Lung microvascular endothelial cell (primary cell): ENCODE measurements at places on chromosomes 7 and 10. TPM values are rescaled to one million over a fixed set of nuclear protein-coding genes. Genes with fewer than 3 reads are reported as not detected.

SEPHS1 gene
- 29.0 and 35.1 TPM in 2 replicates for total RNA-seq

INA gene
- under 0.01 TPM in 2 replicates for total RNA-seq

TMUB1 gene
- 13.1 and 16.9 TPM in 2 replicates for total RNA-seq

CTAGE4 gene
- total RNA-seq: not detected in 2 replicates

LRRC4 gene
- total RNA-seq: 0.20 and 0.65 TPM in 2 replicates

PPP3CB gene
- total RNA-seq: 6.3 and 7.9 TPM in 2 replicates

POT1 gene
- total RNA-seq: 24.8 and 29.6 TPM in 2 replicates
